BJ (cell line): ENCODE measurements at places on chromosomes 11 and 22.

- DNase-seq = no peak
Observed at GRCh38 chr11:119422809-119423508, at the start of gene THY1. THY1 (minus strand) TSS chr11:119423172; CDS start chr11:119420905, 2,267 bp downstream.

- peak; percentile 37 for DNase-seq
Observed at GRCh38 chr22:39954584-39955055, 5.6 kb upstream of the TMA7B start.

- DNase-seq = peak; percentile 98
Observed at GRCh38 chr11:57322256-57323166, 2.2 kb downstream of the TNKS1BP1 start.

DNA sequence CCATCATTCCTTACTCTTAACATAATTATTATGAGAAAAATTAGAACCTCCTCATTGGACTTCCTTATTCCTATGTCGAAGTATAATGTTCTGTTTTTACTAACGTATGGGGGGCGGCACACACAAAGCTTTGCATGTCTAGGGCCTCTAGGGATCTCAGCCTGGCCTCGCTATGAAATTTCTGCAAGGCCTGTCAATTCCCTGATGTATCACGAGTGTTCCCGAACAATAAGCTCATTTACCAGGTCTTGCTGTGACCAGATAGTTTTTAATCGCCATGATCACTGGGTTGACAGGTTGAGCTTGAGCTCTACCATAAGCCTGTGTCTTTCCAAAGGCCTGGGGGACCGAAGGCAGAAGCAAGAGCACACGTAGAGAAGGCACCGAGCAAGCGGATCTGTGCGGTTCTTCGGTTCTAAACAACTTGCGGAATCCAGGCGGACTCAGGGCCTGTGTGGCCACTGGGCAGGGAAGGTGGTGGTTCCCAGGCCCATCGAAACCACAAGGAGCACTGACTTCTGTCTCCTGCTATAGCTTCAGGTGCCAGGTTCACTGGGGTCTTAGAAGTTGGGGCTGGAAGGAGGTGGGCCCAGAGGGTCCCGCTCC, 10.4 kb upstream of the FXYD2 start:
- no peak for DNase-seq

- no peak for DNase-seq
Observed at GRCh38 chr11:103281301-103281700, 172.1 kb downstream of the DYNC2H1 start.

DNA sequence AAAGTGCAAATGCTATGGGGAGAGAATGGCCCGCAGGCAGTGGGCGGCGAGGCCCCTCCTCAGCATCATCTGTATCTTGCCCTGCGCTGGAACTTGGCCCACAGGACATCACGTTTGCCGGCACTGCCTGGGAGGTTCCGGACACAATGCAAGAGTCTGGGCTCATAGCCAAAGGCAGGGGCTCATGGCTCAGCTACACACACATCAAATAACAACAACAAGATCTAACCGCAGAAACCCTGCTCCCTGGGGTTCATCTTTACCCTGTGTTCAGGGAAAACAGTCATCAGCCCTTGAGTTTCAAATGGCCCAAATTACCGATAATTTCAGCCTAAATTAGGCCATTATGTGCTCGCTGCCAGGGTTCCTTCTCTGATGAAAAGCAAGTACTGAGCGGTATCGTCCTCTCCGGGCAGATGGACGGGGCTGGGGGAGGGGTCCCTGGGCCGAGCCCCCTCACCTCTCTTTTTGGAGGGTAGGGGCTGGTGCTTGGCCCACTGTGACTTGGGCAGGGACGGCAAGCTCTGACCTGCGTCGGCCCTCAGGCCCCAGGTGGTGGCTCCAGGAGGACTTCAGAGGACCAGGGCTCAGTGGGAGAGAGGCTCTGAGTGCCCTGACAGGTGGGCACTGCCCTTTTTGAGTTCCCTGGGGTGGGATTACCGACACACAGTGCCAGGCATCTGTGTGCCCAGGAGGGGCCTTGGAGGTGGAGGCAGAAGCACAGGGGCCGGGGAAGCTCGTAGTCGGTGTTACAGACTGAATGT, 25.0 kb upstream of the GAL start:
- DNase-seq = peak; percentile 84

DNA sequence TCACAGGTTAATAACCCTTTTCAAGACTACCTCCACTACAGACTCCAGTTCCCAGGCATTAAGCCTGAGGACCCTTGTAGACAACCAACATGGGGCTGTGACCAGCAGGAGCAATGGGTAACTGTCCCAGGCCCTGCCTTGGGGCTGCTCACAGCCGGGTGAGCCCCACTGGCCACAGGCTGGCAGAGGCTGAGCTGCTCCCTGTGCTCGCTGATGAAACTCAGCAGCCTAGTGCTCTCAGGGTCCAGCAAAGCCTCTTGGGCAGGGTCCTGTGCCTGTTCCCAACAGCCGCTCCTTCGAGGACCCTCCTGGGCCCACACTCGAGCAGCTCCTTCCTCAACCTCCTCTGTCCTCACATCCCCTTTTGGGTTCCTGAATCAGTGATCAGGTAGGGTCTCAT, 99.8 kb downstream of the VPREB1 start:
- DNase-seq = no peak

- no peak for DNase-seq
Observed at GRCh38 chr22:32615874-32616564, 141.4 kb downstream of the FBXO7 start.

- no peak for DNase-seq
Observed at GRCh38 chr11:47617417-47617809, 23.2 kb upstream of the C1QTNF4 start.

DNA sequence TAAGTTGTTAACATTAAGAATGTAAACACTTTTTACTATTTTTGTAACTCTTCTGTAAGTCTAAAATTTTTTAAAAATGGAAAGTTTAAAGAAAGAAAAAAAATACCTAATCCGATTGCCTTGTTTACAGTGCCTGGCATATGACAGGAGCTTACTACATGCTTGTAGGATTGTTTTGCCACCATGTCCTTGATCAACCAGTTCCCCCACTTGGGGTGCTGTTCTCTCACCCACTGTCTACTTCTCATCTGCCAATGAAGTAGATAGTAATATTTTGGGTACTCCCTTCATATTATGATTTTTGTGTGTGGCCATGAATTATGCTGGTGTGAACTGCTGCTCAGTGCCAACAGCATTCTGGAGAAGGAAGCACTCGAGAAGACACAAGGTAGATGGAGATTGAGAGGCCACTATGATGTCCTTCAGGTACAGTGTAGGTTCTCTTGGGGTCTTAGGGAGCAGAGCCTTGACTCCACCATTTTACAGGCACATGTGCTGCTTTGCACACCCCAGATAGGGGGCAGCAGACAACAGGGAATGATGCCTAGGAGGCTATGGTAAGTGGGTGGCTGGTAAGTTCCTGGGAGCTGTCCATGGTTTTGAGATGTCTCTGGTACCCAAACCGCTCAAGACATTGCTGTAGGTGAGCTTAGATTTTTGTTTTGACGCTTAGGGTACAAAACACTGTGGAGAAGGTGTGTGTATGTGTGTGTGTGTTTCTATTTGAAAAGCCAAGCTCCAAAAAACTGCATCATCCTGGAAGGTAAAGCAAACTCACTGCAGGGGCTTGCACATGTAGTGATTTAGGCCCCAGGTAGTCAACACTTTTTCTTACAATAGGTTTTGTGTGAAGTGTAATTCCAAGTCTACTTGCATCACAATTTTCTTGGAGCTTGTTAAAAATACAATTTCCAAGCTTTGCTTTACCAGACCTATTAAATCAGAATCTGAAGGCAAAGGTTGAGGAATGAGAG, 494.5 kb upstream of the LARGE1 start:
- no peak for DNase-seq

DNA sequence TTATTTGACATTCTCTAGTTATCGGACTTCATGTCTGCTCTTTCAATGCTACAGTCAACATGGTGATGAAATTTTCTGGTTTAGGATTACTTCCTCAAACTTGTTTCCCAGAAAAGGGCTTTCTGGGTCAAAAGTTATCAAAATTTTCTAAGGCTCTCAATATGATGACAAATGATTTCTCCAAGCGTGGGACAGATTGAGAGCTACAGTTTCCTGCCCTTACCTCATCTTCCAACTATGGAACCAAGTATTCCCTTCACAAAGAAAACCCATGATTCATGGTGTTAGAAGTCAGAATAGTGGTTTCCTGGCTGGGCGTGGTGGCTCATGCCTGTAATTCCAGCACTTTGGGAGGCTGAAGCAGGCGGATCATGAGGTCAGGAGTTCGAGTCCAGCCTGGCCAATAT, 17.8 kb downstream of the MYO18B start:
- DNase-seq = peak; percentile 93

GRCh38 chr22:44192816-44193534, 12.2 kb downstream of the PARVG start:
- no peak for DNase-seq

GRCh38 chr11:33703234-33703633, 2.6 kb upstream of the C11orf91 start:
- DNase-seq = no peak

DNA sequence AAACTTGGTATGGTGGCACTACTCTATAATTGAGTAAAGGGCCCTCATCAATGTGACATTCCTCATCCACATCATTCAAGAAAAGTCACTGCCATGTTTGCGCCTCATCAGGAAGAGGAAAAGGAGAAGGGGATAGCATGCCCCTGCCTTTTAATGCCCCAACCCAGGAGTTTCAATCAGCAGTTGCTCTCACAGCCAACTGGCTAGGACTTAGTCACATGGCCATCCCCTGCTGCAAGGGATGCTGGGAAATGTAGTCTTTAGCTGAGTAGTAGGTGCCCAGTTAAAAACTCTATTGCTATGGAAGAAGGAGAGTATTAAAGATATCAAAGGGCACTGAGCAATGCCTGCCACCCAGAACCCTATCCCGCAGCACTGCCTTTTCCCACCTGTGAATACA, 10.9 kb upstream of the CCND1 start:
- no peak for DNase-seq

DNA sequence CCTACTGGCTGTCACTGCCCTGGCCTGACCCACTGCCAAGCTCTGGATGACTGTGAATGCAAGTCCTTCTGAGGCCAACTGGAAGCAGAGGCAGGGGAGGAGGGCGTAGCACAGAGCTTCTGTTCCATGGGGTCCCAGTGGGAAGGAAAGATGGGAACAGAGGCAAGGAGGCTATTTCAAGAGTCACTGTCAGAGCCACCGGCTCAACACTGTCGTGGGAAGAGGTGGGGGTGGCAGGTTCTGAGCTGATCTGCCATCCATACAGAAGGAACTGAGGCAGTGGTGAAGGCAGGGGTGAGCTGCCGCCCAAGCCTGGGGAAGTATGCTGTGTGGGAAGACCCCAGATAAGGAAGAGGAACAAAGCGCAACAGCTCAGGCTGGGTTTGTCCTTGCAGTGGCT, 54.7 kb downstream of the SGSM3 start:
- no peak for DNase-seq

DNA sequence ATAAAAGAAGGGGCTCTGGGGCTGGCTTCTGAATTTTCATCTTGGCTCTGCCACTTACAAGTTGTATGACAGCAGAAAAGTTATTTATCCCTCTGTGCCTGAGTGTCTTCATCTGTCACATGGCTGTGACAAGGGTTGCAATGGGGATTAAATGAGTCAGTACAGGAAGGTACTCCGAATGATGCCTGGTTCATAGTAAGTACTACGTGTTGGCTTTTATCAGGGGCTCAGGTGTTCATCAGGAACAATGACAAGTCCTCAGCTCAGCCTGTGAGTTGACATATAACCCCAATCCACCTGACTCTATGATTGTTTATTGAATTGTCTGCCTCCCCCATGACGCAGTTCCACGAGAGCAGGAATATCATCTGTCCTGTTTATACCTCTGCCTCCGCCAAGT, 45.7 kb downstream of the PAMR1 start:
- DNase-seq = no peak

DNA sequence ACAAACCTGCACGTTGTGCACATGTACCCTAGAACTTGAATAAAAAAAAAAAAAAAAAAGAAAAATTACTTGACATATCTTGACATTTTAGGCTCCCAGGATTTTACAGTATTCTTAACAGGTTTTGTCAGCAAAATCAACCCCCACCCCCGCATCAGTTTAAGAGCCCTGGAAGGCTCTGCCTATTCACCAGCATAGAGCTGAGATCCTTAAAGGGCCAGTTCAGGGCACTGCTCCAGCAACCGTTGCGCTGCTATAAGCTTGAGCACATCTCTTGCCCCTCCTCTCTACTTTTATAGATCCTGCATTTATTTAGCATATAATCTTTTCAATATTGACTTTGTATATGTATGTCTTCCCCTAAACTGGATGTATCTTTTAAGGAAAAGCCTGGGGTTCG, 697 bp upstream of the PAFAH1B2 start:
- no peak for DNase-seq

- DNase-seq = no peak
Observed at GRCh38 chr11:7292922-7293321, 41.2 kb downstream of the SYT9 start.

- no peak for DNase-seq
Observed at GRCh38 chr22:37684803-37685615, 1.1 kb upstream of the NOL12 start.

DNA sequence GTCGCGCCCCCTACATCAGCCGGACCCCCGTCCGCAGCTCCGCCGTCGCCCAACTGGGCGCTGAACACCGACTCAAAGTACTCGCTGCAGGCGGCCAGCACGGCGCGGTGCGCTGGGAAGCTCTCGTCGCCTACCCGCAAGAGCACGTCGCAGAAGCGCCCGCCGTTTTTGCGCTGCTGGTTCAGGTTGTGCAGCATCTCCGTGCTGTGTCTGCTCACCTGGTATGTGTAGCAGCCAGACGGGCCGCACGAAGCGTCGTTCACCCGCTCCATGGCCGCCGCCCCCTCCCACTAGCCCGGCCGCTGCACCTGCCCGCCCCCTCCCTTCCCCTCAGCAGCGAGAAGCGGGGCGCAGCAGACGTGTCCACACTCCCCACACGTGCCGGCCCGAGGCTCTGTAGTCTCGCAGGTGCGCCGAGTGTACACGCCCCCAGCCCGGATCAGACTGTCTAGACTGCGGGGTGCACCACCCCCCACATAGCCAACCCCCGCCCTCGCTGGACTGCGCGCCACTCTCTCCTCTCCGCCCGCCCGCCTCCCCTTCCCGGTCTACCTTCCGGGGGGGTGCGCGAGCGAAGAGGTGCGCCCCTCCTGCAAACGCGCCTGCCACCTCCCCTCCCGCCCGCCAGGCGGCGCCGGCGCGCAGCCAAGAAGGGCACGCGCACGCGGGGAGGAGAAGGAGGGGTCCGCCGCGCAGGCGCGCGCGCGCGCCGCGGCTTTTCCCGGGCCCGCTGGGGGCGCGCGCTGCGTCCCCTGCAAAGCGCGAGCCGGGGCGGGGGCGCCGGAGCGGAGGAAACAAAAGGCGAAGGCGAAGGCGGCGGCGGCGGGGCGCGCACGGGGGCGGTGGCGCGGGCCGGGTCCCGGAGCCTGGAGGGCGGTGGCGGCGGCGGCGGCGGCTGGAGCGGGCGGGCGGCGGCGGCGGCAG, 553 bp downstream of the PATZ1 start:
- DNase-seq = no peak

- DNase-seq = no peak
Observed at GRCh38 chr11:96655474-96655873, 265.7 kb downstream of the JRKL start.

GRCh38 chr11:24705474-24705873, 208.6 kb downstream of the LUZP2 start:
- DNase-seq = no peak
